Stimulated activated CD4-positive, alpha-beta T cell treated with anti-CD3 and anti-CD28 coated beads, TNF-alpha, amount 100 ng/mL, for 1 hour (primary cell): ENCODE measurements at places on chromosomes 3 and 15.

GRCh38 chr3:65787340-65787739 is 251.4 kb downstream of the MAGI1 start:
- DNase-seq: no peak

DNA sequence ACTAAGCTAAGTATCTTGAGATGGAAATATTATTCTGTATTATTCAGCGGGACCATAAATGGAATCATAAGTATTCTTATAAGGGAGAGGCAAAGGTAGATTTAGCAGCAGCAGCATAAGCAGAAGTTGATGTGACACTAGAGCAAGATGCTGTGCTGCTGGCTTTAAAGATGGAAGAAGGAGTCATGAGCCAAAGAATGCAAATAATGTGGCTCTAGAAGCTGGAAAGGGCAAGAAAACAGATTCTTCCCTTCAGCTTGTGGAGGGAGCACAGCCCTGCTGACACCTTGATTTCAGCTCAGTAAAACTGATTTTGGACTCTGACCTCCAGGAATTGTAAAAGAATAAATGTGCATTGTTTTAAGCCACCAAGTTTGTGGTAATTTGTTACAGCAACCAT is 144.2 kb upstream of the ANKRD28 start:
- DNase-seq: no peak

- no peak for DNase-seq
Observed at GRCh38 chr3:120435621-120436020, 15.2 kb downstream of the FSTL1 start.

- no peak for DNase-seq
Observed at GRCh38 chr3:62122819-62123218, 250.5 kb downstream of the FEZF2 start.

- no peak for DNase-seq
Observed at GRCh38 chr3:52030714-52031310, 25.6 kb downstream of the DUSP7 start.

- no peak for DNase-seq
Observed at GRCh38 chr3:153379516-153379915, 217.5 kb downstream of the RAP2B start.

- DNase-seq: no peak
Observed at GRCh38 chr3:175526609-175527280, 667.6 kb downstream of the NAALADL2 start.

DNA sequence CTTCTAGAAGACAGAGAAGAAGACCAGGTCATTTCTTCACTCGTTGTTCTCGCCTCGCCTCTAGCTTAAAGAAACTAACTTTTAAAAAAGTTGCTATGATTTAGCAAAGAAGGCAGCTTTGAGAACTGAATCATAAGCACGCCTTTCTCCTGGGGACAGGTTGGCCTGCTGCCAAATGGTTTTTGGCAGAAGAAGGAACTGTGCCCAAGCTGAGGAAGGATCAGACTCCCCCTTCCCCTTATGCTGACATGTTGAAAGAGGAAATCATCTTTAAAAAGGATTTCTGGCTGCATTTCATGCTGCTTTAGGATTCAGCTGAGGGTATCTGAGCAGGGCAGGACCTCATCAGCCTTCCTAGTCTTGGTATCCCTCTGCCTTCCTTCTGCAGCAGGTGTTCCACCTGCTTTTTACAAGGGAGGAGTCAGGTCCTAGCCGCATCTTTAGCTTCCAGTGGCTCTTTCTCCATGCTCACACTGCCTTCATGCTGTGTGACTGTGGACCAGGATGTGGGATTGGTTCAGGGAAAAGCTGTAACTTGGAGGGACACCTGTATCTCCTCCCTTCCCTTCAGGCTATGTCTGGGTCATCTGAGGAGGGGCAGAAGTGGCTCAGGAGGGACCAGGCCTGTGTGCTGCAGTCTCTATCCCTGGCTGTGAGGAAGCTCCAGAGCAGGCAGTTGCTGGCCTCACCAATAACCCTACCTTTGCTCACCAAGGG is 34.1 kb upstream of the HACD2 start:
- DNase-seq: no peak

GRCh38 chr15:25736461-25736860 is 126.7 kb downstream of the ATP10A start:
- no peak for DNase-seq

- no peak for DNase-seq
Observed at GRCh38 chr15:87724330-87724729, 532.2 kb downstream of the NTRK3 start.

- no peak for DNase-seq
Observed at GRCh38 chr3:160016972-160017371, 28.3 kb downstream of the IL12A start.

DNA sequence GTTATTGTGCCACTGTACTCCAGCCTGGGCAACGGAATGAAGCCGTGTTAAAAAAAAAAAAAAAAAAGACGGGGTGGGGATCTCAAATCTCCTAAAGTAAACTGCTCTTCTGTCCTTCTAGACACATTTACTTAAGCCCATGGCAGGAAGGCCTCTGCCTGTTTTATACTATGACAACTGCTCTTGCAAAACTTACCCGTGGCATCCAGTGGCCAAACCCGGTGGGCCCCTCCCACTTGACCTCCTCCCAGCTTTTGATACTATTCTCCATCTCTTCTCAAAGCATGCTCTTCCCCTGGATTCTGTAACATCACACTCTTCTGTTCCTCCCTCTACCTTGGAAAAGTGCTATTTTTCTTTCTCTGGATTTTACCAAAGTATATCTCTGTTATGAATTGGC is 112.2 kb downstream of the RFTN1 start:
- no peak for DNase-seq

GRCh38 chr15:51024735-51025453 is 69.8 kb downstream of the TNFAIP8L3 start:
- no peak for DNase-seq

DNA sequence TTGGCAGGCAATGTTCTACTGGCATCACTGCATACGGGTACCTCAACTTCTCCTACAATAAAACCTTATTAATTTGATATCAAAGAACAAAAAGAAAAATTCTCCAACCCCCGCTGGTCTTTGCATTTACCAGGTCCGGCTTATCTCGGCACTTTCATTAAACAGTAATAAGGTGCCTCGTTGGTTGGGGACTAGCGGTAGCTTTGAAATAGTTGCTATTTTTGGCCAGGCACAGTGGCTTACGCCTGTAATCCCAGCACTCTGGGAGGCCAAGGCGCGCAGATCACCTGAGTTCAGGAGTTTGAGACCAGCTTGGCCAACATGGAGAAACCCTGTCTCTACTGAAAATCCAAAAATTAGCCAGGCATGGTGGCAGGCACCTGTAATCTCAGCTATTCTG is 32.0 kb upstream of the CGNL1 start:
- no peak for DNase-seq

GRCh38 chr3:112848196-112848595 is 1.5 kb upstream of the CD200R1L start:
- no peak for DNase-seq

DNA sequence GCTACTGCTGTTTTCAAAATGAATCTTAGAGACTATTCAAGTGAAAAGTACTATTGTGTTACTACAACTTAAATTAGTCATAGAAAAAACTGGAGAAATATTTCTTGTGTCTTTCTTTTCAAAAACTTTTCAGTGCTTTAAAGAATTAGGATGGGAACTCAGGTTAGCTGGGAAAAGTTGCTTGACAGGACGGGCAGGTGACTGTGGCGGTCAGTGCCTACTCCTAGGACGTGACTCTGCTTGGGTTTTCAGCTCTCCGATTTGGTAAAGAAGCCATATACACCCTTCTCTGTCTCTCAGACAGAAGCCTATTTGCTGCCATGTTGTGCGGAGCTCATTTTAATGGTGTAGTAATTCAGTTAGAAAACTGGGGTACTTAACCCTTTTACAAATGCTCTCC is 89.8 kb upstream of the CACNA2D3 start:
- no peak for DNase-seq

DNA sequence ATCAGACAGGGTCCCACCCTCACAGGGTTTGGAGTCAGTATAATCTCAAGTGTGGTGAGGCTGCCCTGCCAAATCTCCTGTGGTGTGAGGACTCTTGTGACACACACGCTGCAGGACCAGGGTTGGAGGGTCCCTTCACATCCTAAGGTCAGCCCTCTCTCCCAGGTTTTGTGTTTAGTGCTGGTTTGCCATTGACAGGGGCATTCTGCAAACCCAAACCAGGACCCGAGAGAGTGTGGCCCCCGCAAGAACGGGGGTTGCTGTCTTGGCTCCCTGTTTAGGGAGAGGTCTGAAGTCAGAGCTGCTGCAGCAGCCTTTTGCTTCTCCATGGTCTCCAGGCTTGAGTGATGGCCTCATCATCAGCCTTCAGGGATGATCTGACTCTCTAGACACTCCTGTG is 14.7 kb downstream of the FAM107A start:
- no peak for DNase-seq

DNA sequence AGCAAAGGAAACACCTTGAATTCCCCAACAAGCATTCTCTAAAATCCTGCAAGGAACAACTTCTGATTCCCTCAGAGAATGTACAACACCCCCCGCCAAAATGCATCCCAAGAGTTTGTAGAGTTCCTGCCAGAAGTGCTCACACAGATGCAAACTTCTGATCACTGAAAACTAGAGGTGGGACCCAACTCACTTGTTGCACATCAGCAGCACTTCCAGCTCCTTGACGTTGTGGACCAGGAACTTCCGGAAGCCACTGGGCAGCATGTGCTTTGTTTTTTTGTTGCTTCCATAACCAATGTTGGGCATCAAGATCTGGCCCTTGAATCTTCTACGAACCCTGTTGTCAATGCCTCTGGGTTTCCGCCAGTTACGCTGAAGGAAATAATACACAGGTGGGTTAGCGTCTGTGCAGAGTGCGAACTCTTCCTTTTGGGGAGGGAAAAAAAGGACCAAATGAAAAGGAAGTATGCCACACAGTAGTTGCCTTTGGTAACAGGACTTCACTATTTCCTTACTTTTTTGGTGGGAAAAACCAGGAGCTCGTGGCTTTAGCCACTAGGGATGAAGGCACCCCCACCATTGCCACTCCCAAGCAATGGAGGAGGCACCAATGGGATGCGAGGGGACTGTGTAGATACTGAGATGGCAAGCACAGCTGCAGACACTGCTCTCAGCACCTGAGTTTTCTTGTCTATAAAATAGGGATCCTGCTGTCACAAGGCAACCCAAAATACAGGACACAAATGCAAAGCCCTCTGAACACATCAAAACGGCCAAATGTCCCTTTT is 2.0 kb downstream of the RPL32 start:
- DNase-seq: no peak

DNA sequence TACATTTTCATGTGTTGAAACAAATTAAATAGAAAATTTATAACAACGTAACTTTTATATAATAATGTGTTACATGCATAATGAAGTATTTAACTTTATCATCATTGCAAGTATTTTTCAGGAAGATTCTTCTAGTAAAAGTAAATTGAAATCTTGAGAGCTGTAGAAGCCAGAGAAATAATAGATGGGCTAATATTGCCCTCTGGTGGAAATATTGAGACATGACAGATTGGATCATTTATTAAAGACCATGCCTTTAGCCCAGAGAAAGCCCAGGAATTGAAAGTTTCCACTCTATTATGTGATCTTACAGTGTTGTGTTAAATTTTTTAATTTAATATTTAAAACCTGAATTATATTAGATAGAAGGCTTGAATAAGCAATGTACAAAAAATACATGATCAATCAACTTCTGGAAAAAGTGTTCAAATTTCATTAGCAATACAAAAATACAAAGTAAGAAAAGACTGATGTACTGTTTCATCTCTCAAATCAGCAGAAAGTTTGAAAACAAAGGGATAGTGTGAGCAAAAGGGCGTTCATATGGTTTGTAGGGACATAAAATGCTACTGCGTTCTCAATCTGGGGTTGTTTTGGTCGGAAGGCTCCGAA is 52.7 kb upstream of the SPTSSB start:
- no peak for DNase-seq

- DNase-seq: no peak
Observed at GRCh38 chr15:77993374-77993911, 84.1 kb downstream of the TBC1D2B start.

DNA sequence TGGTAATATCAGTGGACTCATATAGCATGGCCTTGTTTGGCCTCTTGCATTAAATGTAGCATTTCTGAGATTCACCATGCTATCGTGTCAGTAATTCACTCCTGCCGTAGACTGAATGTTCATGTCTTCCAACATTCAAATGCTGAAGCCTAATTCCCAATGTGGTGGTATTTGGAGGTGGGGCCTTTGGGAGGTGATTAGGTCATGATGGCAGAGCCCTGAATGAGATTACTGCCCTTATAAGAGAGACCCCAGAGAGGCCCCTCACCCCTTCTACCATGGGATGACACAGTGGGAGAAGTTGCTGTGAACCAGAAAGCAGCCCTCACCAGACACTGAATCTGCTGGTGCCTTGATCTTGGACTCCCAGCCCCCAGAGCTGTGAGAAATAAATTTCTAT is 241.4 kb downstream of the VPS13C start:
- DNase-seq: no peak

GRCh38 chr3:29070959-29071634 is 209.8 kb upstream of the RBMS3 start:
- no peak for DNase-seq

DNA sequence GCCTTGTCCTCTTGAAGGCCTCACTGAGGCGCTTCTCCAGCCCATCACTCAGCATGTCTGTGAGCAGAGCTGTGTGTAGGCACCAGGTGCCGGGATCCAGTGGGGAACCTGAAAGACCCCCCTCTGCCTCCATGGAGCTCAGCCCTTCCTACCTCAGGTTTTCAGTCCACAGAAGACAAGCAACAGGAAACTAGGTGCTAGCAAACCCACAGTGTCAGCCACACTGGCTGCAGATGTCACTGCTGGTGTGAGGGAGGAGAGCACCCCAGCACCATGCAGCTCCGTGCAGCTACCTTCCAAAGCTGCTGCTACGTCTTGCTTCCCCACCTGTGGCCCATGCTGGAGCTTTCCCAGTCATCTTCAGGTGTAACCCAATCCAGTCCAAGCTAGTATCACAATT is 17.9 kb downstream of the PSTPIP1 start:
- no peak for DNase-seq

- no peak for DNase-seq
Observed at GRCh38 chr3:53880396-53881345, 1.3 kb downstream of the ACTR8 start.

- no peak for DNase-seq
Observed at GRCh38 chr3:172241405-172241804, 202.0 kb downstream of the FNDC3B start.

DNA sequence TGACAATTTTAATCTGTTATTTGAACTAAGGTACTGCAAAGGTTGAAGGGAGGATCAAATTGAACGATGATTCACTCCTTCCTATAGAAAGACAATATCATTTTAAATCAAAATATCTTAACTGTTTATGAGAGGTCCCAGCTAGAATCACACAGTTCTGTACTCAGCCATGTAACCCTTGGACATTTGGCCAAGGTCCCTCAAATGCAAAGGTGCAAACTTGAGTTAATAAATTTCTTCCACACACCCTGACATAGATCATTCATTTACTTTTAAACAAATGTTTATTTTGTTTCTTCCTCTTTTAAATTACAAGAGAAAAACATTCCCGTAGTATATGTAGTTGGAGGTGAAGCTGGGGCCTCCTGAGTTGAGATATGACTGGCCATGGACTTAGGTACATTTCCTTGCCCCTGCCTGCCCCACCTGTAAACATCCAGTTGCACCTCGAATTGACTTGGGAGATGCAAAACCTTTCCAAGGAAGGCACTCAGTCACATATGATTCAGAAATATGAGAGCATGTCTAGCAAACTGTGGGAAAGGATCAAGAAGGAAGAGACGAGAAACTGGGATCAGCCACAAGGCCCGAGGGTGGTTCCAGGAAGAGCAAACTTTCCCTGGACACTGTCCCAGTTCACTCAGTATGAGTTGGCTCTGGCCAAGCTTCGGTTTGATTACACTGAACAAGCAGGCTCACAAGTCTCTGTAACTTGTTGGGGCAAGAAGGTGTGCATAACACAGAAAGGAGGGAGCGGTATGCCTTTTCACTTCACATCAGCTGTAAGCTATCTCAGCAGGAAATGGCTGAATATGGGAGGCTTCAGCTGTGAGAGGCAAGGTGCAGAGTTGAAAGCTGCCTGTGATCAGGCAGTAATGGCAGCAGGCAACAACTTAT is 6.7 kb downstream of the TNFSF10 start:
- DNase-seq: no peak
